Placental epithelial cell (primary cell): ENCODE measurements at places on chromosomes 4 and X. TPM values are rescaled to one million over a fixed set of nuclear protein-coding genes. Genes with fewer than 3 reads are reported as not detected.

YY2 gene
- 0.98 and 1.6 TPM in 2 replicates for total RNA-seq

CXCL3 gene
- not detected in 2 replicates for total RNA-seq

OPHN1 gene
- 10.1 and 18.5 TPM in 2 replicates for total RNA-seq

PDGFRA gene
- 0.76 and 2.0 TPM in 2 replicates for total RNA-seq

FRG2 gene
- total RNA-seq = not detected in 2 replicates

SHROOM4 gene
- 5.9 and 8.2 TPM in 2 replicates for total RNA-seq

FGA gene
- total RNA-seq = not detected in 2 replicates

P2RY4 gene
- under 0.01 and 0.43 TPM in 2 replicates for total RNA-seq

ADAM29 gene
- total RNA-seq = not detected in 2 replicates

DCHS2 gene
- under 0.01 TPM in 2 replicates for total RNA-seq

PALLD gene
- 89.1 and 130 TPM in 2 replicates for total RNA-seq

CPZ gene
- total RNA-seq = 10.4 and 39.7 TPM in 2 replicates

ITM2A gene
- total RNA-seq = 0.33 and 0.79 TPM in 2 replicates

TMPRSS11F gene
- 0.76 and 1.2 TPM in 2 replicates for total RNA-seq

SPANXN3 gene
- total RNA-seq = not detected in 2 replicates

TLL1 gene
- under 0.01 TPM in 1 of 2 replicates, not detected in the other for total RNA-seq

ADGRG2 gene
- total RNA-seq = 0.22 and 0.39 TPM in 2 replicates

SLITRK4 gene
- total RNA-seq = 0.11 TPM in 1 of 2 replicates, not detected in the other

RHOXF2B gene
- not detected in 2 replicates for total RNA-seq

RGN gene
- 0.79 TPM in 1 of 2 replicates, not detected in the other for total RNA-seq

MAGEB5 gene
- total RNA-seq = not detected in 2 replicates

CYSLTR1 gene
- total RNA-seq = not detected in 2 replicates

SLC7A11 gene
- total RNA-seq = 2.4 and 13.4 TPM in 2 replicates

VCX3B gene
- not detected in 2 replicates for total RNA-seq

FSTL5 gene
- 0.43 and 0.79 TPM in 2 replicates for total RNA-seq

GAGE12F gene
- total RNA-seq = not detected in 2 replicates
